SHP77 treated with DMSO at 0.1 percent for 48 hours (cell line): ENCODE measurements at places on chromosomes 11 and 22.

- DNase-seq, result no peak
Measured at GRCh38 chr11:75055511-75055910, 41.2 kb downstream of the OR2AT4 start.

GRCh38 chr11:29129844-29130243 lies 887.0 kb downstream of the KCNA4 start:
- no peak for DNase-seq

DNA sequence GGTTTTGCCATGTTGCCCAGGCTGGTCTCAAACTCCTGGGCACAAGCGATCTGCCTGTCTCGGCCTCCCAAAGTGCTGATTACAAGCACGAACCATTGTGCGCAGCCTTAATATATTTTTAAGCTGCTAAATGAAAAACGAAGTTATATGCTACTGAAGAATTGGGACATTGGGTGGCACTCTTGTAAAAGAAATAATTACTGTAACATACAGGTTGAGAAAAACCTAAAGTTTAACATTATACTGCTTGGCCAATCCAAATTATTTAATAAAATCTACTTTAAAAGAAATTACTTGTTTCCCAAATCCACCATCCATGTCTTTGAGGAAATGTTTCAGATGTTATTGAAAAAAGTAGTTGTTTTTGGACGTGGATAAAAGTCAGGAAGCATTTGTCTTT lies 37.9 kb upstream of the ARHGAP32 start:
- DNase-seq, result no peak

DNA sequence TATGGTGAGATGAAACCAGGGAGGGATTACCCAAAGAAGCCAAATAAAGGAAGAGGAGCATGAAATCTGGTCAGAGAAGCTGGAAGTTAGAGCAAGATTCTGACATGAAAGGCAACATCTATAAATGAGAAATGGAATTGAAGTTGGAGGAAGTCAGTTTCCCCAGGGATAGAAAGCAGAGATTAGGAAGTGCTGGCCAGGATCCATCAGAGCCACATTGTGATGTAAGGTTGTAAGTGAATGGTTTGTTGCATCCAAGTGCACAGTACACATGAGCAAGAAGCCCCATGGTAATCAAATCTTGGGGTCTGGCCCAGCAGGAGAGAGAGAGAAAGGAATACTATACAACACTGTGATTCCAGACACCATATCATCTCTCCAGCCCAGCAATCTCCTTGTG lies 6.6 kb upstream of the NLRP10 start:
- DNase-seq, result no peak

DNA sequence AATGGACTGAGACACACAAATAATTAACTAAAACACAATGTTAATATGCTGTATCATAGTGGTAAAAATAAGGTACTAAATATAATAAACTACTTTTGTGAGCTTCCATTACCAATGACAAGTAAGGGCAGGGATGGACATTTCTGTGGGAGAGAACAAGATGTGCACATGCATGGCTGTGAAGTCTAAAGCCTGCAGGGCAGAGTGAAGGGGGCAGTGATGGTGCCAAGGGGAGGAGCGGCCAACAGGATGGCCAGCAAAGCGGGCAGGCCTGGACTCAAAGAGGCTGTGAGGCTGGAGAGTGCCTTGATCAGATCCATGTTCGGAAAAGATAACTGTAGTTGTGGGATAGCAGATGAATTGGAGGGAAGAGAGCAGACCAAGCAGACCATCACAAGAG lies 12.5 kb downstream of the DESI1 start:
- DNase-seq, result no peak

- DNase-seq, result no peak
Measured at GRCh38 chr11:103543456-103543855, 434.2 kb downstream of the DYNC2H1 start.

- no peak for DNase-seq
Measured at GRCh38 chr11:13679768-13680167, 11.3 kb downstream of the FAR1 start.

DNA sequence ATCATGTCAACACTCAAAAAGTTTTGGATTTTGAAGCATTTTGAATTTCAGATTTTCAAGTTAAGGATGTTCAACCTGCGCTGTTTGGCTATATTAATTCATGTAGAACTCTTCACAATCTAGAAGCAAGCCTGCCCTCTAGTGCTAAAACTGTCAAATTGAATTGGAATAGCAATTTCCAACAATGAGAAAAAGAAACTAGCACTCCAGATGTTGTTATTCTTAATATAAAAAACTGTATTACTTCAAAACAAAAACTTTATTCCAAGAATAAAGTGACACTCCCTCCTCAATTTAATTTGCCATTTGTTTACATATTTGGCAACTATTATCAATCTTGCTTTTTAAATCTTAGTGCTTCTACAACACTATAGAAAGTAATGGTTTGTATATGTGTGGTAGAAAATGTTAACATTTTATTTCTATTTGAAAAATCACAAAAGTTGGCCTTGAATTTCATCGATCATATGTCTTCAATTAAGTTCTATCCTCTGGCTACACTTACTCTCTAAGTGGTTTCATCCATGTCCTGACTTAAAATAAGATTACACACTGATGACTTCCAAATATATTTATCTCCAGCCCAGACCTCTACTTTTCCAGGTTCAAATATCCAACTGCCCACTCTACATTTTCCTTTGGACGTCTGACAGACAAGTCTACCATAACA lies 36.6 kb downstream of the DCUN1D5 start:
- no peak for DNase-seq

- DNase-seq, result no peak
Measured at GRCh38 chr11:73969991-73970800, 12.4 kb downstream of the UCP2 start.
